ENCODE measurements at places on chromosomes 16 and 17. TPM values are rescaled to one million over a fixed set of nuclear protein-coding genes. Genes with fewer than 3 reads are reported as not detected.

The AURKB gene
- 197 TPM for total RNA-seq

The EVPL gene
- total RNA-seq = not detected

The PRAC2 gene
- not detected for total RNA-seq

The LRRC75A gene
- 3.0 TPM for total RNA-seq

GRCh38 chr16:66422366-66422765 lies 4.7 kb upstream of the BEAN1 start:
- no peaks in the 10 kb centered on the region for H3K36me3 ChIP-seq
- no peak overlapping the region for H3K27ac ChIP-seq
- H3K27me3 ChIP-seq = peaks cover 52% of the 10 kb centered on the region
- no peak for DNase-seq
- H3K4me1 ChIP-seq = peaks cover 6% of the 10 kb centered on the region

GRCh38 chr16:80466024-80466987 lies 74.5 kb upstream of the DYNLRB2 start:
- H3K27me3 ChIP-seq = peaks cover 27% of the 10 kb centered on the region
- H3K4me3 ChIP-seq = no peak overlapping the region
- no peak overlapping the region for H3K27ac ChIP-seq

DNA sequence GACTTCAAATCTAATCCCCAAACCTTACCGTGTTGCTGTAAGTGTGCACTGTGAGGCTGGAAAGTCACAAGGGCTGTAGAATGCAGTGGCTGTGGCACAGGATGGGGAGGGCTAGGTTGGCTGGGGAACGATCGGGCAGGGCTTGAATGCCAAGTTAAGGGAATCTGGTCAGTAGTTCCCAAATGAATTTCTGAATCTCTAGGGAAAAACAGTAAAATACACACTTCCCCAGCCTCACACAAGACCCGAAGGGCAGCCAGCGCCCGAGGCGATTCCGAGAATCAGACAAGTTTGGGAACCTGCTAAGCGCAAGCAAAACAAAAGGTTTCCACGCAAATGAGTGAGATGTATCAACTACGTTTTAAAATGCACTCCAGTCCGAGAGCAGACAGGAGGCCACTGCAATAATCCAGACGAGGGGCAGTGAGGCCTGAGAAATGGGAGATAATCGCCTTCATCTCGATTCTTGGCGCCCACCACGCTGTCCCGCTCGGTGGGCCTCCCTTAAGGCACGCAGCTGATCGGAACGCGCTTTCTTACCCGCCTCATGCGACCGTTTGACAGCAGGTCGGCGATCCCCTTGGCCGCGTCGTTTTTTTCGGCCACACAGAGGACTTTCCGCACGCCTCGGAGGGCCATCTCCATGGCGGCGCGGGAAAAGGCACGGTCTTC lies 599 bp downstream of the TOP3A start:
- peak overlapping the region; percentile 88 for H3K4me3 ChIP-seq
- peaks cover 44% of the 10 kb centered on the region for H3K36me3 ChIP-seq

DNA sequence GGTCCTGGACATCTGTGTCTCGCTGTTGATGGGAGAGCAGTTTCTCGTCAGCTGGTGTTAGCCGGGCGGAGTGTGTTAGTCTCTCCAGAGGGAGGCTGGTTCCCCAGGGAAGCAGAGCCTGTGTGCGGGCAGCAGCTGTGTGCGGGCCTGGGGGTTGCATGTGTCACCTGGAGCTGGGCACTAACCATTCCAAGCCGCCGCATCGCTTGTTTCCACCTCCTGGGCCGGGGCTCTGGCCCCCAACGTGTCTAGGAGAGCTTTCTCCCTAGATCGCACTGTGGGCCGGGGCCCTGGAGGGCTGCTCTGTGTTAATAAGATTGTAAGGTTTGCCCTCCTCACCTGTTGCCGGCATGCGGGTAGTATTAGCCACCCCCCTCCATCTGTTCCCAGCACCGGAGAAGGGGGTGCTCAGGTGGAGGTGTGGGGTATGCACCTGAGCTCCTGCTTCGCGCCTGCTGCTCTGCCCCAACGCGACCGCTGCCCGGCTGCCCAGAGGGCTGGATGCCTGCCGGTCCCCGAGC lies 17.9 kb downstream of the GAA start:
- H3K4me1 ChIP-seq = no peaks in the 10 kb centered on the region
- no peak overlapping the region for H3K4me3 ChIP-seq
- no peaks in the 10 kb centered on the region for H3K27me3 ChIP-seq
- DNase-seq = no peak

DNA sequence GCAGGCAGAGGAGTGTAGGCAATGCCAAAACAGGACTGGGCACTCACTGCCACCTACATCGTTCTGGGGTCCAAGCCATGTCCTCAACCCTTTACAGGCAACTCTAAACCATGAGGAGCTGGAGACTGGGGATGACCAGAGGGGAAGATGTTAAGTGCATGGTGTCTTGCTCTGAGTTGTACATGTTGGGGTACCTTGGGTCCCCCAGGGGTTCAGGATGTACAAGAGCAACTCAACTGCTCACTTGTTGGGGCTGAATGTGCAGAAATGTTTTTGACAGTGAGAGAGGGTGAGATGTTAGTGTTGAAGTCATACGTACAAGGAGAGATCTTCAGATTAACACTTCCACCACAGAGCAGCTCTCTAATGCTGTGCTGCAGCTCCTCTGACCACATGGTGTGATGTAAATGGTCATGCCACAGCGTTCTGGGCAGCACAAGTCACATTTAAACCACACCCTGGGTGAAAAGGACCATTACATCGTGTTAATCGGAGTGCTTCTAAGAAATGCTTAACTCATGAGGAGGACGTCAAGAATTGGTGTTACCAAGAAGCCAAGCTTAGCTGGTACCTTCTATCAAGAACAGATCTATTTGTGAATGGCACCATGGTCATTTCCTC lies 2.4 kb downstream of the CCL18 start:
- peak; percentile 88 for DNase-seq
- peaks cover 54% of the 10 kb centered on the region for H3K4me1 ChIP-seq
- peaks cover 3% of the 10 kb centered on the region for H3K27me3 ChIP-seq
- H3K4me3 ChIP-seq = peak overlapping the region; percentile 3
- peak overlapping the region; percentile 89 for H3K27ac ChIP-seq
- peaks cover 19% of the 10 kb centered on the region for H3K36me3 ChIP-seq

DNA sequence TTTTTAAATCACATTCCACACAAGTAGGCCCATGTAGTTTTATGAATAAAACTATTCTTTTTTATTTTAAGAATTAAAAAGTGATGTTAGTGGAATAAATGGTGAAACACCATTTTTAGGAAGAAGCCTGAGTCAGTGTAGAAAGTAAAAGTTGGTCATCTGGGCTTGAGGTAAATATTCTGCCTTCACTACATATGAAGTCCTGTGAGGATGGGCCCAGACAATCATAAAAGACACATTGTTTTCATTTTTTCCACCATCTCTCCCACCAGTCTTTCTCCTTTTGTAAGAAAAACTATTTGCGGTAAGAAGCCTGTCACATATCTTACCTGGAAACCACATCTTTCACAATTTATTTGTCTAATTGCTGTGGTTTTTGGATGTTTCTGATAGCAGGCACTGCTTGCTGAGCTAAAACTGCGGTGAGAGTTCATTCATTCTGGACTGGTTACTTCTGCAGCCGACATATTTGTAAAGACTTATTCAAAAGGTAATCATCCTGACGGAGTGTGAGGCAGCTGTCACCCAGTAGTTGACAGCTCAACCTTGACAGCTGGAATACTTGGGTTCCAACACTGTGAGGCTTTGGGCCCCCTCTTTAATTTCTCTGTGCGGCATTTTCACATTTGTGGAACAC lies 10.6 kb upstream of the RFFL start:
- H3K4me1 ChIP-seq = peaks cover 68% of the 10 kb centered on the region
- H3K27me3 ChIP-seq = no peaks in the 10 kb centered on the region
- peaks cover 28% of the 10 kb centered on the region for H3K36me3 ChIP-seq
- peak overlapping the region; percentile 80 for H3K27ac ChIP-seq
- peak overlapping the region; percentile 31 for H3K4me3 ChIP-seq
- no peak for DNase-seq

GRCh38 chr17:45385331-45385997 lies 47.2 kb downstream of the ARHGAP27 start:
- DNase-seq = peak; percentile 92
- H3K27ac ChIP-seq = no peak overlapping the region
- H3K27me3 ChIP-seq = peaks cover 7% of the 10 kb centered on the region
- H3K36me3 ChIP-seq = no peaks in the 10 kb centered on the region
- H3K4me1 ChIP-seq = peaks cover 25% of the 10 kb centered on the region

DNA sequence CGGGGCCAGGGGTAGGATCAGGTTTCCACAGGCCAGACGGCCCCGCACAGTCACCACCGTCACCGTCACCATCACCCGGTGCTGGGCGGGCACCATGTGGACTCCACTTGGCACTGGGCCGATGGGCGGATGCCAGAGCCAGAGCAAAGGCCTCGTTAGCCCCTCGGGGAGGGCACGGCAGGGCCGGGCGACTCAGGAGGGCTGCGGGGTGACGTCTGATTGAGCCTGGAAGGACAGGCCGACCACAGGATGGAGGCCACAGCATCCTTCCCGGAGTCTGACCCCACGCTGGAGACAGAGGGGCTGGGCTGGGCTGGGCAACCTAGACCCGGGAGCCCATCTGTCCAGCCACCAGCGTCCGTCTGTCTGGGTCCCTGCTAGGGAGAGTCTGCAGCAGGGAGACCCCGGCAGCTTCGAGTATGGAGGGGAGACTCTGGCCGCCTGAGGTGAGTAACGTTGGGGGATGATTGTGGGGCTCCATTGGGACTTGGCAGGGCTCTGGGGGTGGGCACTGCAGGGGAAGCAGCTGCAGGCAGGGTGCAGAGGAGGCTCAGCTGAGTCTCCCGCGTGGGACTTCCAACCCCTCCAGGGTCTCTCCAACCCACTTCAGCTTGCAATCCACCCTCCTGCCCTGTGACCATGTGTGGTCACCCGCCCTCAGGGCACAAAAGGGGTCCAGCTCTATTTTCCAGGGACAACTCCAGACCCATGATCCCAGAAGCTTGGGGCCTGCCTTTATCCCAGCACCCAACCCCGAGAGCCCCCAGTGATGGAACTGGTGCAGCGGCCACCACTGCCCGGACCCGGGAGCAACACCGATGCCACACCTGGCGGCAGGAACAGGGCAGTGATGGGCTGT lies 22.6 kb downstream of the SLC25A10 start:
- no peak for DNase-seq
- H3K4me1 ChIP-seq = peaks cover 7% of the 10 kb centered on the region
- H3K27ac ChIP-seq = no peak overlapping the region
- peaks cover 22% of the 10 kb centered on the region for H3K27me3 ChIP-seq

DNA sequence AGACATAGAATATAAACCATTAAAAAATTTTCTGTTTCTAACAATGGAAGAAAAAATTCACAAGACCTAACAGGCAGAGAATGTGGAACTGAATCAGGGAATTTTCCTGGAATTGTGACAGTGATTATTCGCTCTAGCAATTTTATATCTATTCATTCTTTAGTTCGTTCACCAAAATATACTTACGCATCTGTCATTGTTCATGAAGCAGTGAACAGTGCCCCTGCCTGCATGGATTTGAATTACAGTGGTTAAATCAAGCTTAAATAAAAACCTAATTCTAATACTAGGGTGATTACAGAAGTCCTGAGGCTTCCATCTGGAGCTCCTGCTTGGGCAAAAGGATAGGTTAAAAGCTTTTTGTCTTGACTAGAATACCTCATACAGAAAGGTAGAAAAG lies 48.6 kb downstream of the ABCA8 start:
- DNase-seq = no peak
- no peak overlapping the region for H3K27ac ChIP-seq
- H3K27me3 ChIP-seq = peaks cover 3% of the 10 kb centered on the region
- no peaks in the 10 kb centered on the region for H3K36me3 ChIP-seq
- no peaks in the 10 kb centered on the region for H3K4me1 ChIP-seq

- peak; percentile 78 for DNase-seq
- H3K36me3 ChIP-seq = peaks cover 3% of the 10 kb centered on the region
- H3K4me1 ChIP-seq = peaks cover 20% of the 10 kb centered on the region
- peak overlapping the region; percentile 82 for H3K27ac ChIP-seq
Measured at GRCh38 chr16:14284930-14285512, 213.9 kb downstream of the MRTFB start.

Measured in activated CD8-positive, alpha-beta memory T cell treated with anti-CD3 and anti-CD28 coated beads, Interleukin-2, amount 10 ng/mL, durations not matched to agents 7 days and 5 days (primary cell).